ENCODE measurements at places on chromosomes 2 and 18.

DNA sequence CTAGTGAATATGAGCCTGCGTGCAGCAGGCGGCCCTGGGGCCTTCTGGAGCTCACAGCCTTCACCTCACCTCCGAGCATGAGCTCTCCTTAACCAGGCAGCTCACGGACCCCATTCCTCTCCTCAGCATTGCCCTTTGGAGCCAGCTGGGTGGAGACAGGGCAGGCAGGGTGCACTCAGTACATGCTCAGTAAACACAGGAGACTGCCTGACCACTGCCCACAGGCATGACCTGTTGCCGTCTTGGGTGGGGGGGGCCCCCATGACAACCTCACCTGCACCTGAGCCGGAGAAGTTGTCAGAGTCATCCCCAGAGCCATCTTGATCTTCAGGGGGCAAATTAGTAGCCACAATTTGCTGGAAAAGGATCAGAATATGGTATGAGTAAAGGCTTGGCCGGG is 19.9 kb downstream of the SDC1 start:
- DNase-seq = no peak

DNA sequence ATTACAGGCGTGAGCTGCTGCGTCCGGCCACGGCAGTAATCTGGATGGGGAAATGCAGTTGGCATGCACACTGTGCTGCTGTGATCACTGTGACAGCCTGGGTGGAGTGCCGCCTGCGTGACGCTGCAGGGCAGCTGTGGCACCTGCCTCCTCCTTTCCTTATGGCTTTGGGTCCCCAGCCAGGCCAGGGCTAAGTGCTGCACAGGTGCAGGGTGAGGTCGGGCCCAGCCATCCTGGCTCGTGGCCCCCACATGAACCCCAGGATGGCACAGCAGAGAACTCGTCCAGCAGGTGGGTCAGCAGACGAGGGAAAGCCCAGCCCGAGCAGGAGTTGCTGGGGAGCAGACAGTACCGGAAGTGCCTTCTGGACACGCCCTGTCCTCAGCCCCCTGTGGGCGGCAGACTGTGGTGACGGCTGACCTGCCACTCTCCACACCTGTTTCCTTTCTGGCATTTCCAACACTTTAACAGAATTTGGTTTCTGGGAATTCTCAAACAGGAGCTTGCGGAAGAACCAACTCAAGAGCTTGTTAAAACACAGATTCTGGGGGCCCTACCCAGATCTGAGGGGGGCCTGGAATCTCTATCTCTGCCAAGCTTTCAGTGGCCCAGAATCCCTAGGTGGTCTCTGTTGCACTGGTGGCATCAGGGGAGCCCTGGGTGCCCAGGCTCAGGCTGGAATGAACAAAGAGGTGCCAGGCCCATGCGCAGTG is 16.9 kb downstream of the HS1BP3 start:
- no peak for DNase-seq

GRCh38 chr2:144479138-144479537 is 40.8 kb downstream of the ZEB2 start:
- no peak for DNase-seq

- no peak for DNase-seq
Observed at GRCh38 chr2:77807531-77808215, 285.5 kb upstream of the LRRTM4 start.

- no peak for DNase-seq
Observed at GRCh38 chr18:79400591-79401381, 5.1 kb downstream of the NFATC1 start.

- DNase-seq = no peak
Observed at GRCh38 chr2:63977904-63978303, 41.3 kb downstream of the VPS54 start.

GRCh38 chr18:59220784-59221765 is 1.1 kb downstream of the GRP start:
- DNase-seq = no peak

DNA sequence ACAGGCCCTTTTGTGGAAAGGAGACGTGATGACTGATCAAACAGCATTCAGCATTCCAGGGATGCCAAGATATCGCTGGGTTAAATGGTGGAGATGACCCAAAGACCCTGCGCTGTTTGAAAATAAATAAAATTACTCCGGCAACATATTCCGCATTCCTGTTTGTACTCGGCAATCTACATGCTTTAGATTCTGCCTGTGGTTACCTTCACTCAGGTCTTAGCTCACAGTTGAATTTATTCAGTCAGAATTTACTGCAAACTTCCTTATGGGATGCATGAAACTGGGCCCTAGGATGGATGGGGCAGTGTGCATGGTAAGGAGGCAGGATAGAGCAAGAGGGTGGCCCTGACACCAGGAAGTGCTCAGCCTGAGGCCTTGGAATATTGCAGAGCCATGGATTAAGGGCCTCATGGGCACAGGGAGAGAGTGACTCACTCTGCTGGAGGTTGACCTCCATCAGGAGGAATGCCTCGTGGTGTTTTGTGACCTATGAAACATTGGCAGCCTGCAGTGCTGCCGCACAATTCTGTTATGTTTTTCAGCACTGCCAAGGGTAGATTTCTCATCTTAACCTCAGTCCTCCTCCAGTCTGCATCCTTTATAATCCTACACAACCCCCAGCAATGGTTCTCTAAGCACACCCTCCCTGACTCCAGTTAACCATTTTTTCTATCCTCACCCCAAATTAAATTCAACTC is 321.4 kb downstream of the IRS1 start:
- DNase-seq = peak; percentile 91

- no peak for DNase-seq
Observed at GRCh38 chr18:23270986-23271680, 135.8 kb downstream of the CABLES1 start.

- no peak for DNase-seq
Observed at GRCh38 chr2:57408587-57408986, 638.0 kb upstream of the VRK2 start.

DNA sequence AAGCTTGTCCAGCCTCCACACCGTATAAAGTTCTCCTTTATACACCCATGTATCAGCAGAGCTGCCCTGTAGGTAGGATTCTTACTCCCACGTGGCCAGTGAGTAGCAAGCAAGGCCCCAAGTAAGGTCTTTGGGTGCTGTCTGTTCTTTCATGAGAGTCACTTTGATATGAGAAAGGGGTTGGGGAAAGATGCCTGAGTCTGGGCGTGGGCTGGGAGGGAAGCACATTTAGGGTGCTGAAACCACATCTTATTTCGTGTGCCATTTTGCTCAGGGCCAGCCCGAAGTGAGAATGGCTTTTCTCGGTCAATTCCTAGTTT is 436 bp upstream of the ITPRIPL1 start:
- no peak for DNase-seq

DNA sequence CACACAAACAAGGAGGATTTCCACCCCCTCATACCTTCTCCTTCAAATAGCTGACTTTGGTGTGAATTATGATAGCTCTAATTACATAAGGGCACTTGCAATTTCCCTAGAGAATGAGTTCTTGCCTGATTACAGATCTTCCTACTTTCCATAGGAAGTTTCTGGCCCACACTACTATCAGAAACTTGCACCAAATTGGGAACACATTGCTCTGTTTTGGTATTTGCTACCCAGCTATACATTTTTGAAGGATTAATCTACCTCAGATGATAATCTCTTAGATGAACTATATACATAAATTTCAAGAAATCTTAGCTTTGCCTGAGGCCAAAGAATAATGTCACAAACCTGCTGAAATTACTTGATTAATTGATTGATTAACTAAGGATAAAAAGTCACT is 4.9 kb downstream of the DCC start:
- DNase-seq = no peak

DNA sequence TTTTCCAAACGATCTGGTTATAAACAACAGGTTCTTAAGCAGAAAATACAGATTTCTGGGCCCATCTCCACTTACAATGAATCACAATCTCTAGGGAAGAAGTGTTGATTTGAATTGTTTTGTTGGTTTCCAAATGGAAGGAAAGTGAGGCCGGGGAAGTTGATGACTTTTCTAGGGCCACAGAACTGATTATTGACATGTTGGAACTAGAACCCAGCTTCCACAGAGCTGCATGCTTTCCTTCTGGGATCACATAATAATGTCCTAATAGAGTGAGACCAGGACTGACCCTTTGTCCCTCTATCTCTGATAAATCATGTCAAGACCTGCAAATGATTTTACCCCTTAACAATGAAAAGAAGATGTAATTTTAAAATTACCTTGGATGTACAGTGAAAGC is 332.2 kb downstream of the OSR1 start:
- DNase-seq = no peak

- no peak for DNase-seq
Observed at GRCh38 chr2:220163486-220163885, 536.1 kb downstream of the SLC4A3 start.

DNA sequence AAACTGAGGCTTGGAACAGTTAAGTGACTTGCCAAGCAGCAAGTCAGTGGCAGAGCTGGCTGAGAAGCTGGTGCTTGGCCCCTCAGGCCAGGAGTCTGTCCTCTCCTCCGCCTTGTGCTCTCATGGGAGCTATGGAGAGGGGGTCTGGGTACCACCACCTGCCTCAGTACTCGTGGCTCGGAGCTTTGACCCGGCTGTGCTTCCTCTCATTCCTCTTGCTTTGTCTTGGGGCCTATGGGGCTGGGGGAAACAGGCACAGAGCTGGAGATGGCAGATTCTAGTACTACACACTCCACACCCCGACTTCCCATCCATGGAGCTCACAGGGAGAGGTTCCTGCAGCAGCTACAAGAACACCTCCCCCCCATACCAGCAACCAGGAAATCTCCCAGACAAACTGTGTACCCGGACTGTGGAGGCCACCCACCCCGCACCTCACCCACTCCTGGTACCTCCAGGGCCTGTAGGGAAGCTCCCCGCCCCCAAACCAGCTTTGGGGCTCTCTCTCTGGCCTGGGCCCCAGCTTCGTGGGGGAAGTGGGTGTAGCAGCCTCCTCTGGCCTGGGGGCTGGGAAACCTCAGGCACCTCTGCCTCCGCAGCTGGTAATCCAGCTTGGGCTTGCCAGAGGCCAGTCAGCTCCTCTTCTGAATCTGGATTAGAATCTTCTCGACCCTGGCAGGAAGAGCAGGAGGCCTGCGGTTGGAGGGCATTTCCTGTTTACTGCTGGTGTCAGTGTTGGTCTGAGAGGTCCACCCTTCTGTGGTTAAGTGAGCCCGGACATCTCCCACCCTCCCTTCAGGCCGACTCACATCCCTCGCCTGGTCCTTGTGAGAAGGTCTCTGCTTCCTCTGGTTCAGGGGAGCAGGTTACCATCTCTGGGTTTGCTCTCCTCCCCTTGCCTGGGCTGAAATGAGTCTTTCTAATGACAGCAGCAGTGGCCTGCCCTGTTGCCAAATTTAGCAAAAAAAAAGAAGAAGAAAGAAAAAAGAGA is 22.3 kb upstream of the RHOB start:
- peak; percentile 59 for DNase-seq

DNA sequence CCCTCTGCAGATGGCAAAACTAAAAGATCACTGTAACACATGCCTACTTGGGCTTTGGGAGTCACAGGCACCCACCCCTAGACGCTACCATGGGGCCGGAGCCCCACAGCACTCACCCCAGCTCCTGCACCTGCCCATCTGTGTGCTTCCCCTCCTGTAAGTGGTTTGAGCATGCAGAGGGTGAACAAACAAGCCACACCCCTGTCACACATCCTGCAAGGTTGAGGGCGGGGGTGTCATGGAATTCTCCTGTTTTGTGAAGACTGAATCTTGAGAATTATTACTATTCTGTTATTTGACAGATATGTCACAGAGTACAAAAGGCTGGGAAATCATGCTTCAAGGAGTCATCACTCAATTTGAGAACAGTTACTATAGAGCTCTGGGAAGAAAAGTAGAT is 60.9 kb downstream of the RFTN2 start:
- DNase-seq = no peak

GRCh38 chr2:239073745-239074530 is 226.1 kb downstream of the TWIST2 start:
- DNase-seq = no peak

- DNase-seq = no peak
Observed at GRCh38 chr18:11981192-11981542, at the start of gene IMPA2. IMPA2 (plus strand) TSS chr18:11981507; CDS start chr18:11981670, 163 bp downstream.

GRCh38 chr2:102848366-102848839 is 86.6 kb downstream of the TMEM182 start:
- DNase-seq = peak; percentile 75

- no peak for DNase-seq
Observed at GRCh38 chr2:129803871-129804270, 175.6 kb upstream of the RAB6C start.

- DNase-seq = no peak
Observed at GRCh38 chr18:7871560-7872456, 304.7 kb downstream of the PTPRM start.

DNA sequence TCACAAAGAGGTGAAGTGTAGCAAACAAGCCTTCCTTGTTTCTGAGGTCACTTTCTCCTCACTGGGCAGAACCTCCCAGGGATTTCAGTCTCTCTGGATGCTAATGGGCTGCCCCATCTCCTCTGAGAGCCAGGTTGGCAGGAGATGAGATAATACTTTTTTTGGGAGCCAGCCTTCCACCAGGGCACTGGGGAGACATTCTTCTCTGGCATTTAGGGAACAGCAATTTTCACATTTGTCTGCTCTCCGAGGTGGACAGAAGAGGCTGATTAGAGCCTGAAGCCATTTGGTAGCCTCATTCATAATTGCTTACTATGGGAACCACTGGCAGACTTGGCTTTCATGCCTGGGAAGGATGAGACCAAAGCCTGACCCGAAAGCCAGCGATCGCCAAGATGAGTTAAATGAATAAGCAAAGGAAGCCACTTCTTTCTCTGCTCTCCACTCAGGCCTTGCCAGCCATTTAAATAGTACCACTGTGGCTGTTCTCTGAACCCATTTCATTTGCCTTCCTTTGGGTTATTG is 70.1 kb downstream of the NRP2 start:
- DNase-seq = no peak

DNA sequence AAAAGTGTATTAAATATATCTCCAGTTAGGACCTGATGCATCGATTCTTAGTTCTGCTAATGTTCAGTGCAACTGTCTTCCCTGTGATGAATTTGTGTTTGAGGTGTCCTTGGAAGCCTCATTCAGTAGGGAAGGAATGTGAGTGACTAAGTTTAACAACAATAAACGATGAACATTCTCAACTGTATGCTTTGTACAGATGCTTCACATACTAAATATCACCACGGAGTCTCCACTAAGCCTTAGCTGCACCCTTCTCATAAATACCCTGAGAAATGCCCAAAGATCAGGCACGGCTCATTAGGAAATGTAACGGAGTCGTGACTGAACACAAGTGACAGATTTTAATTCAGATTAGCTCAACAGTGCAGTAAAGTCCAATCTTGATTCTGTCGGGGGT is 24.4 kb upstream of the AGFG1 start:
- DNase-seq = no peak

GRCh38 chr2:189265696-189266320 is 86.2 kb upstream of the COL5A2 start:
- DNase-seq = no peak

DNA sequence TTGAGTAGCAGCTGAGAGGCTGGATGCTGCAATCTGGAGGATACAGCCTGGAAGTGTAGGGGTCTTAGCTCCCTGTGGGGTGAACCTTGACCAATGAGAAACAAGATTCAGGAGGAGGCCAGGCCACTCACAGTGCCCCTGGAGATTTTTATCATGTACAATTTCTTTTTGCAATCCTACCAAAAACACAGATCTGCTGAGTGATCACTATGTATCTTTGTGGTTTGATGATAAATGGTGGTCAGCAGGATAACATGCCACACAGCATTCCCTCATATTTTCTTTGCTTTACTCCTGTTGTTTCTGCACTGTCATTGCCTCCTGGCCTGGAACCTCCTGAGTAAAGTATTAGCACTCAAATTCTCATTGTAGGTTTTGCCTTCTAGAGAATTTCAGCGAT is 357.9 kb downstream of the THSD7B start:
- peak; percentile 34 for DNase-seq

- peak; percentile 19 for DNase-seq
Observed at GRCh38 chr2:197159661-197160211, 150.8 kb downstream of the ANKRD44 start.

All from stromal cell of bone marrow (primary cell).